ENCODE measurements at places on chromosomes 1 and 21. TPM values are rescaled to one million over a fixed set of nuclear protein-coding genes. Genes with fewer than 3 reads are reported as not detected.

SLAMF9 gene
- under 0.01 TPM for total RNA-seq

TMPRSS2 gene
- not detected for total RNA-seq

ZNF648 gene
- under 0.01 TPM for total RNA-seq

LMX1A gene
- total RNA-seq, result not detected

LCE2A gene
- total RNA-seq, result not detected

S100A11 gene
- 34.7 TPM for total RNA-seq

SPOCD1 gene
- under 0.01 TPM for total RNA-seq

TNFSF4 gene
- 19.4 TPM for total RNA-seq

HSPA6 gene
- 0.54 TPM for total RNA-seq

GBP2 gene
- 88.9 TPM for total RNA-seq

OR2L3 gene
- total RNA-seq, result 1.6 TPM

KRTAP19-3 gene
- total RNA-seq, result not detected

ST6GALNAC3 gene
- under 0.01 TPM for total RNA-seq

MLLT11 gene
- total RNA-seq, result 1.9 TPM

TFF1 gene
- not detected for total RNA-seq

CRYBG2 gene
- total RNA-seq, result under 0.01 TPM

MFSD2A gene
- 2.4 TPM for total RNA-seq

ARMH1 gene
- total RNA-seq, result 339 TPM

CDKN2C gene
- 9.2 TPM for total RNA-seq

PGLYRP3 gene
- not detected for total RNA-seq

ASTN1 gene
- total RNA-seq, result under 0.01 TPM

NBPF4 gene
- total RNA-seq, result 0.27 TPM

SLC1A7 gene
- total RNA-seq, result not detected

OR2G2 gene
- total RNA-seq, result 0.27 TPM

CHD5 gene
- total RNA-seq, result 0.54 TPM

PHTF1 gene
- 41.5 TPM for total RNA-seq

BRDT gene
- total RNA-seq, result not detected

CD247 gene
- 0.81 TPM for total RNA-seq

C1orf226 gene
- 0.27 TPM for total RNA-seq

AHCTF1 gene
- 14.5 TPM for total RNA-seq

ARHGAP30 gene
- total RNA-seq, result 94.5 TPM

ZMYND12 gene
- total RNA-seq, result 4.3 TPM

RNF186 gene
- total RNA-seq, result under 0.01 TPM

HSF2BP gene
- under 0.01 TPM for total RNA-seq

TTC4 gene
- 13.7 TPM for total RNA-seq

Measured in hematopoietic multipotent progenitor cell (in vitro differentiated cells).